ENCODE measurements at places on chromosomes 13 and 19. TPM values are rescaled to one million over a fixed set of nuclear protein-coding genes. Genes with fewer than 3 reads are reported as not detected.

CNN1 gene
- 17.2 TPM for total RNA-seq

PSG11 gene
- total RNA-seq = not detected

ADPRHL1 gene
- total RNA-seq = 1.5 TPM

CAPS gene
- 7.3 TPM for total RNA-seq

PLIN5 gene
- not detected for total RNA-seq

SPACA4 gene
- total RNA-seq = not detected

ZNF285 gene
- total RNA-seq = 5.0 TPM

TNFRSF19 gene
- total RNA-seq = 214 TPM

PCDH17 gene
- total RNA-seq = under 0.01 TPM

SYCN gene
- not detected for total RNA-seq

MRPS31 gene
- 14.9 TPM for total RNA-seq

RNF113B gene
- not detected for total RNA-seq

CABP5 gene
- not detected for total RNA-seq

SHANK1 gene
- total RNA-seq = 1.8 TPM

SOX1 gene
- total RNA-seq = not detected

CNMD gene
- total RNA-seq = not detected

CASP14 gene
- total RNA-seq = not detected

HIPK4 gene
- total RNA-seq = 0.17 TPM

NOTCH3 gene
- 26.4 TPM for total RNA-seq

RETN gene
- not detected for total RNA-seq

SLC46A3 gene
- 4.6 TPM for total RNA-seq

LHB gene
- total RNA-seq = not detected

CYP4F8 gene
- total RNA-seq = not detected

TMEM145 gene
- total RNA-seq = 0.83 TPM

LRRC4B gene
- 0.17 TPM for total RNA-seq

MAMSTR gene
- total RNA-seq = 0.99 TPM

FCGBP gene
- total RNA-seq = 0.51 TPM

NCAN gene
- total RNA-seq = under 0.01 TPM

SPINT2 gene
- total RNA-seq = 8.7 TPM

ZNF93 gene
- 3.8 TPM for total RNA-seq

URAD gene
- total RNA-seq = not detected

SETDB2 gene
- total RNA-seq = 13.4 TPM

SIGLEC7 gene
- not detected for total RNA-seq

FAM124A gene
- 4.8 TPM for total RNA-seq

ZNF729 gene
- total RNA-seq = not detected

DLEU7 gene
- total RNA-seq = not detected

FPR3 gene
- under 0.01 TPM for total RNA-seq

ANGPTL8 gene
- total RNA-seq = not detected

KLK3 gene
- not detected for total RNA-seq

BST2 gene
- total RNA-seq = 4.3 TPM

MISP gene
- total RNA-seq = not detected

FCAR gene
- not detected for total RNA-seq

C19orf33 gene
- total RNA-seq = not detected

DHDH gene
- 0.17 TPM for total RNA-seq

ZNF649 gene
- 6.2 TPM for total RNA-seq

C1QTNF9 gene
- total RNA-seq = under 0.01 TPM

SIGLEC14 gene
- not detected for total RNA-seq

DCT gene
- under 0.01 TPM for total RNA-seq

ZNF534 gene
- 0.17 TPM for total RNA-seq

CEACAM20 gene
- total RNA-seq = not detected

ELSPBP1 gene
- total RNA-seq = not detected

KLF2 gene
- 19.2 TPM for total RNA-seq

TMEM255B gene
- 10.4 TPM for total RNA-seq

EEF2 gene
- total RNA-seq = 2,646 TPM

KIR2DL1 gene
- not detected for total RNA-seq

Data from fibroblast of lung (primary cell).